Neural crest cell (in vitro differentiated cells): ENCODE measurements at places on chromosomes 3 and 15. TPM values are rescaled to one million over a fixed set of nuclear protein-coding genes. Genes with fewer than 3 reads are reported as not detected.

CEMIP gene
- total RNA-seq: 0.30 and 0.33 TPM in 2 replicates

LMAN1L gene
- total RNA-seq: not detected in 2 replicates

C15orf62 gene
- total RNA-seq: 0.44 and 0.61 TPM in 2 replicates

CORO2B gene
- total RNA-seq: 21.3 and 23.1 TPM in 2 replicates

DNA sequence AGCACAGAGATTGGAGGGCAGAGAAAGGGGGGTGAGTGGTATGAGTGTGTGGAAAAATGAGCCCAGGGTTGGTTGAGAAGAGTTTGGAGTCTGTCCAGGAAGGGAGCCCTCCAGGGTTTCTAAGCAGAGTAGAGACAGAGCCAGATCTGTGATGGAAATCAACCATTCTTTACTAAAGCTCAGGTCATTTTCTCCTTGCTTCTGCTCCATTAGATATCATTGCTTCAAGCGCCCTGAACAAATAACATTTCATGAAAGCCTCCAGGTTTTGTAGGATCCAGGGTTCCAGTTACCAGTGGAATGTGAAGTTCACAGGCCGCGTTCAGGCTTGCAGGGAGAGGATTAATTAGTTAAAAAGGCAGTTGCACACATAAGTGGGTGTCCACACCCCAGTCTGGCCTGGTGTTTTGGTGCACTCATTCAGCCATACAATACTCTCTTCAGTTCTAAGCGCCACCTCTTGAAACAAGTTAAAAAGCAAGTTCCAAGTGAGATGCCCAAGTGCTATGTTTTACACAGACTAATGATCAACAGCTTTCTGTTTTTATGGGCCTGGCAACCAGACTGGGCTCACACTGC is 16.4 kb upstream of the BOC start:
- H3K27ac ChIP-seq: no peak overlapping the region
- H3K36me3 ChIP-seq: peaks cover 5% of the 10 kb centered on the region
- H3K27me3 ChIP-seq: no peaks in the 10 kb centered on the region
- peaks cover 32% of the 10 kb centered on the region for H3K4me1 ChIP-seq

- H3K27ac ChIP-seq: no peak overlapping the region
- H3K36me3 ChIP-seq: no peaks in the 10 kb centered on the region
- H3K4me1 ChIP-seq: no peaks in the 10 kb centered on the region
- DNase-seq: no peak
- no peaks in the 10 kb centered on the region for H3K27me3 ChIP-seq
These were observed 165.1 kb upstream of the COL8A1 start for GRCh38 chr3:99473321-99473751.

GRCh38 chr15:41798607-41799487 is 24.6 kb downstream of the MAPKBP1 start:
- H3K36me3 ChIP-seq: peaks cover 6% of the 10 kb centered on the region
- no peak for DNase-seq
- peaks cover 16% of the 10 kb centered on the region for H3K4me1 ChIP-seq
- H3K4me3 ChIP-seq: no peak overlapping the region
- no peaks in the 10 kb centered on the region for H3K27me3 ChIP-seq

GRCh38 chr3:74621581-74621980 is 7.1 kb upstream of the CNTN3 start:
- no peak overlapping the region for H3K4me3 ChIP-seq
- H3K36me3 ChIP-seq: no peaks in the 10 kb centered on the region
- H3K27me3 ChIP-seq: peaks cover 14% of the 10 kb centered on the region
- H3K4me1 ChIP-seq: peaks cover 9% of the 10 kb centered on the region

DNA sequence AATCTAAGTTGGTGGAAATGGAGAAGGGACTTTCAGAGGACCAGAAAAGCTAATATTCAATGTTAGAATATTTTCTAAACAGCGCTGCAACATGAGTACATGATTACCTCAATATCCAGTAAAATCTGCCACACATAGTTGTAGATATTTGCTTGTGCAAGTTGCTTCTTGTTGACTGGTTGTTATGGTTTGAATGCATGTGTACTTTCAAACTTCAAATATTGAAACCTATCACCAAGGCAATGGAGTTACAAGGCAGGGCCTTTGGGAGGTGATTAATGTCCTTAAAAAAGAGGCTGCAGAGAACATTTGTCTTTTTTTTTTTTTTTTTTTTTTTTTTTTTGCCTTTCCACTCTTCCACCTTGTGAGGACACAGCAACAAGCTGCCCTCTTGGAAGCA is 49.9 kb downstream of the TMCO5A start:
- H3K27me3 ChIP-seq: no peaks in the 10 kb centered on the region
- H3K4me3 ChIP-seq: no peak overlapping the region
- no peak for DNase-seq
- H3K36me3 ChIP-seq: peaks cover 6% of the 10 kb centered on the region
- no peak overlapping the region for H3K27ac ChIP-seq

DNA sequence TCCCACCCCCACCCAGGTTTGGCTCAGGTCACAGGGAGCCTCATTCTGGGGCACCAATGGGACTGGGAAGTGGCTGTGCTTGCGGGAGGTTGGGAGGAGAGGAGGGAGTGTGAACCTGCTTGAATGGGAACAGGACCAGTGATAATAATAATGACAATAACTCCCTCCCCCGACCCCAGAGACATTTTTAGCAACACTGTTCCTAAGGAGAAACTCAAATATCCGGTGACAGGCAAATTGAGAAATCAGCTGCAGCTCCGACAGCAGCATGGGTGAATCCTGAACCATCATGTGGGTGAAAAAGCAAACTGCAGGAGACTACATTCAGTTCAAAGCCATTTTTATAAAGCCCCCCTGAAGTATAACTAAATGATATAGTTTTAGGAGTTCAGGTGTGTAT is 11.6 kb upstream of the RPL29 start:
- DNase-seq: no peak
- H3K36me3 ChIP-seq: no peaks in the 10 kb centered on the region
- no peak overlapping the region for H3K4me3 ChIP-seq
- peaks cover 40% of the 10 kb centered on the region for H3K4me1 ChIP-seq
- H3K27ac ChIP-seq: no peak overlapping the region
- no peaks in the 10 kb centered on the region for H3K27me3 ChIP-seq

DNA sequence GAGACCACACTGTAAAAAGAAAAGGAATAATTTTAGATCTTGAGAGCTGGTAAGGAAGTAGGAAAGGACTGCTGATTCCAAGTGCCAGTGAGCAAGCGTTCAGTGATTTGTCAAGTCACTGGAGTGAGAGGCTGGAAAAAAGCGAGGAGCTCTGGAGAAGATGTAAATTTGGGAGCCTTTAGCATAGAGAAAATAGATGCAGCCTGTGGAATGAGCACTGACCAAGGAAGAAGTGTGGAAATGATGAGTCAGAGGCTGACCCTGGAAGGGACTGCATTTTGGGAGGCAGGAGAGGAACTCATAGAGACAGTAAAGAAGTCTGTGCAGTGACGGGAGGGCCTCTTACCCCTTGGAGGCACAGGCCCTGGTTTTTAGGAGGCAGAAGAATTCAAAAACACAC is 17.1 kb upstream of the ABTB1 start:
- DNase-seq: no peak
- peaks cover 3% of the 10 kb centered on the region for H3K36me3 ChIP-seq
- no peaks in the 10 kb centered on the region for H3K27me3 ChIP-seq
- no peak overlapping the region for H3K27ac ChIP-seq
- H3K4me3 ChIP-seq: no peak overlapping the region

- H3K4me1 ChIP-seq: no peaks in the 10 kb centered on the region
- no peaks in the 10 kb centered on the region for H3K27me3 ChIP-seq
- no peak for DNase-seq
- H3K4me3 ChIP-seq: no peak overlapping the region
- no peak overlapping the region for H3K27ac ChIP-seq
- no peaks in the 10 kb centered on the region for H3K36me3 ChIP-seq
These were observed 204.1 kb upstream of the SUCLG2 start for GRCh38 chr3:67858492-67858891.

DNA sequence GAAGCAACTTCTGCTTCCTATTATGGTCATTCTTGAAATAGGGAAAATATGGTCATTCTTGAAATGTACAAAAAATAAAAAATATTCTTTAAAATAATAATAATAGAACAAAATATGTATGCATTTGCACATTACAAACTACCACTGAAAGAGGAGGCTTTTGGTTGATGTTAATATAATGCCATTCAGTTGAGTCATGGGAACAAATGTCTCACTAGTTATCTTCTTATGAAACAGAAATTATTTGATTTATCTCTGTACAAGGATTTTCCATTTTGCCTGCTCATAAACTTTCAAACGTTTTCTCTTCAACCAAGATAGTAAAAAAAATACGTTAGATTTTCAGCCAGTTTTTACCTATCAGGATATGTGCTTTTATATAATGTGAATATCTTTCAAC is 1662.7 kb downstream of the OTOL1 start:
- H3K36me3 ChIP-seq: no peaks in the 10 kb centered on the region
- H3K27ac ChIP-seq: no peak overlapping the region
- H3K4me3 ChIP-seq: no peak overlapping the region
- H3K4me1 ChIP-seq: peaks cover 10% of the 10 kb centered on the region
- H3K27me3 ChIP-seq: no peaks in the 10 kb centered on the region
- DNase-seq: no peak

GRCh38 chr3:14119651-14120050 is 5.0 kb downstream of the CHCHD4 start:
- peak overlapping the region; percentile 10 for H3K4me3 ChIP-seq
- peaks cover 3% of the 10 kb centered on the region for H3K36me3 ChIP-seq
- H3K27ac ChIP-seq: no peak overlapping the region
- peaks cover 21% of the 10 kb centered on the region for H3K4me1 ChIP-seq

DNA sequence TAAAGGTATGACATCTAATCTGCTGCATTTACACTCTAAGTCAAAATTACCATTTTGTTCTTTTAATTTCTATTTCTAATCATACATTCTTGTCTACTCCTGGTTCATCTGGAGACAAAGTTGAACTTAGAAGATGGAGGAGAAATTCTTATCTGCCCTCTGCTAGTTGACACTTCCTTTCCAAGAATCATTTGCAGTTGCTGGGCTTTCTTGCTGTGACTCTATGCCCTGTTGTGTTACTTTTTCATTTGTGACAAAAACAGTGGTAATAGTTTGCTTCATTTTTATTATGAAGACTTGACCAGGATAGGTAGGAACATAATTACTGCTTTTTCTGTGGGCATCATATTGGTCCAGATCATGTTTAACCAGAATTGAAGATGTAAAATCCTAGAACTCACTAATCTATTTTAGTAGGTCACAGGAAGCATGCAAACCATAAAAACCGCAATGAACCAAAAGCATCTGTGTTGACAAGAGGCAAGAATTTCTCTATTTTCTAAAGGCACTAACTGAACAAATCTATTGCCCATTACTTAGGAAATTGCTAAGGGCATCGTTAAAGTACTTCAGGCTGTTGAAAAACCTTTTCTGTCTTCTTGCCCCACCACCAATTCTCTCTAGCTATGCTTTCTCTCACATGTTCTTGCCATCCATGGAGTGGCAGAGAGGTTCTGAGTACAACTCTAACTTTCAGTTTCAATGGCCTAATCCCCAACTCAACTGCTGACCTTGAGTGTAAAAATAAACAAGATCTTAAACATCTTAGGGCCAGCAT is 4.2 kb upstream of the CCR2 start:
- no peak for DNase-seq
- peaks cover 76% of the 10 kb centered on the region for H3K27me3 ChIP-seq
- H3K4me1 ChIP-seq: no peaks in the 10 kb centered on the region
- H3K4me3 ChIP-seq: no peak overlapping the region
- no peaks in the 10 kb centered on the region for H3K36me3 ChIP-seq
- no peak overlapping the region for H3K27ac ChIP-seq

DNA sequence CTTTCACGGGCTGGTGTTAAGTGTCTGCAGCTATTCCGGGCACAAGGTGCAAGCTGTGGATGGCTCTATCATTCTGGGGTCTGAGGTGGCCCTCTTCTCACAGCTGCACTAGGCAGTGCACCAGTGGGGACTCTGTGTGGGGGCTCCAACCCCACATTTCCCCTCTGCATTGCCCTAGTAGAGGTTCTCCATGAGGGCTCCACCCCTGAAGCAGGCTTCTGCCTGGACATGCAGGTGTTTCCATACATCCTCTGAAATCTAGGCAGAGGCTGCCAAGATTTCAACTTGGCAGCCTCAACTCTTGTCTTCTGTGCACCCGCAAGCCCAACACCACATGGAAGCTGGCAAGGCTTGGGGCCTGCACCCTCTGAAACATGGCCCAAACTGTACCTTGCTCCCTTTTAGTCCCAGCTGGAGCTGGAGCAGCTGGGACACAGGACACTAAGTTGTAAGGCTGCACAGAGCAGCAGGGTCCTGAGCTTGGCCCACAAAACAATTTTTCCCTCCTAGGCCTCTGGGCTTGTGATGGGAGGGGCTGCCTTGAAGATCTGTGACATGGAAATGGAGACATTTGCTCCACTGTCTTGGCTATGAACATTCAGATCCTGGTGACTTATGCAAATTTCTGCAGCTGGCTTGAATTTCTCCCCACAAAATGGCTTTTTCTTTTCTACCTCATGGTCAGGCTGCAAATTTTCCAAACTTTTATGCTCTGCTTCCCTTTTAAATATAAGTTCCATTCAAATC is 6.0 kb upstream of the RPL39L start:
- no peak overlapping the region for H3K4me3 ChIP-seq
- no peak for DNase-seq
- H3K27me3 ChIP-seq: peaks cover 8% of the 10 kb centered on the region
- no peaks in the 10 kb centered on the region for H3K4me1 ChIP-seq
- peaks cover 11% of the 10 kb centered on the region for H3K36me3 ChIP-seq
- H3K27ac ChIP-seq: no peak overlapping the region

DNA sequence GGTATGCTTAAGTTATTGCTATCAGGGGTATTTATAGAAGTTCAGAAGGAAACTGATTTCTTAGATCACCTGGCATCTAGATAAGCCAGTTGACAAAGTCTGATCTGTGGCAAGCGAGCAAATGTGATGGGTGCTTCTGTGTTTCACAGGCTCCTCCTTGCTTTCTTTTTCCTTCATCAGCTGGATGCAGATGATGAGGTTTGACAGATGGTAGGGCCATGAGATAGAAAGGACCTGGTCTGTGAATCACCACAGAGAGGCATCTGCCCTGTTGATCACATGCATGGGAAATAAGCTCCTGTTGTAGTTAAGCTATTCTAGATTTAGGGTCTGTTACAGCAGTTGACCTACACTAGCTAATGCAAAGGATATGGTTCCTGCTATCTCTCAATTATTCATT is 372.0 kb downstream of the NEK10 start:
- no peaks in the 10 kb centered on the region for H3K36me3 ChIP-seq
- H3K4me3 ChIP-seq: no peak overlapping the region
- DNase-seq: no peak
- H3K27me3 ChIP-seq: no peaks in the 10 kb centered on the region

- H3K27ac ChIP-seq: no peak overlapping the region
- peaks cover 13% of the 10 kb centered on the region for H3K4me1 ChIP-seq
- H3K4me3 ChIP-seq: no peak overlapping the region
- no peaks in the 10 kb centered on the region for H3K36me3 ChIP-seq
- DNase-seq: no peak
These were observed 399.7 kb downstream of the VPS13C start for GRCh38 chr15:61660579-61660978.

DNA sequence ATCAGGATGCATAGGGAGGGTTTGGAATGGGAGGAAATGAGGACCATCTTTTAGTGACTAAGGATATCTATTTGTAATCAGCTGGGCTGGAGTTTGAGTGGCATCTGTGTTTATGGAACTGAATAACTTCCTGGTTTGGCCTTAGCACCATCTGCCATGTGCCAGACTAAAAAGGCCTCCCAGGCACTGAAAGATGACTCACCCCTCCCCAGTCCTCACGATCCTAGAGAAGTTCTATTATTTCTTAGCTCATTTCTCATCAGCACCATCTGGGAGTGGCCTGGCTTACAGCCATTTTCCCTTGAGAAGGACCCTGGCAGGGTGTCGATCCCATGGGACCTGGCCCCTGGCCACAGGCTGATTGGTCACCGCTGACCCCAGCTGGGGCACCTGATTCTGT is 23.9 kb upstream of the CTXND1 start:
- H3K27me3 ChIP-seq: peaks cover 7% of the 10 kb centered on the region
- H3K4me1 ChIP-seq: peaks cover 17% of the 10 kb centered on the region
- no peak overlapping the region for H3K4me3 ChIP-seq
- no peak overlapping the region for H3K27ac ChIP-seq
- no peak for DNase-seq
